ENCODE measurements at places on chromosomes 4 and X.

GRCh38 chr4:168593399-168593798 lies 96.5 kb downstream of the PALLD start:
- DNase-seq = no peak

- DNase-seq = no peak
Measured at GRCh38 chrX:41258226-41258625, 75.7 kb upstream of the DDX3X start.

- DNase-seq = peak; percentile 57
Measured at GRCh38 chr4:40192114-40193015, 4.5 kb upstream of the RHOH start.

DNA sequence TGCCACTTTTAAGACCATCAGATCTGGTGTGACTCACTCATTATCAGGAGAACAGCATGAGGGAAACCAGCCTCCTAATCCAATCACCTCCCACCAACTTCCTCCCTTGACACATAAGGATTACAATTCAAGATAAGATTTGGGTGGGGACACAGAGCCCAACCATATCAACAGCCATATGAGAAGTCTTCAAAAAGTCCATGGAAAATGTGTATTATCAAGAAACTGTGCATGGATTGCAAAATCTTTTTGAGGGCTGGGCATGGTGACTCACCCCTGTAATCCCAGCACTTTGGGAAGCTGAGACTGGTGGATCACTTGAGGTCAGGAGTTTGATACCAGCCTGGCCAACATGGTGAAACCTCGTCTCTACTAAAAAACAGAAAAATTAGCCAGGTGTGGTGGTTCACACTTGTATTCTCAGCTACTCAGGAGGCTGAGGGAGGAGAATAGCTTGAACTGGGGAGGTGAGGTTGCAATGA lies 17.8 kb upstream of the RPL39 start:
- no peak for DNase-seq

DNA sequence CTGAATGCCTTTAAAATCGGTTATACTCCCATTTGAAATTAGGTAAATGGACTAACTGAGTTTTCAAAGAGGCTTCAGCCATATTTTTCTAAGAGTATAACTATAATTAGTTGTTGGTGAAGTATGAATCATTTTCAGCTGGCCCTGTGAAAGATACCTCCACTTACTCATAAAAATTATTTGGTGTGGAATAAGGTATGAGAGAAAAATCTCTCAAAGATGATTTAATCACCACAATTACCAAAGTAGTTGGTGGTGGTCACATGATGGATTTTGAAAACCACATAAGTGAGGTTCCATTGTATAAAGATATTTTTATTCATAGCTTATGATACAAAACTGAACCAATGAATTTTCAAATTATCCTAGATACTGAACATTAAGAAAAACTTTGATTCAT lies 9.0 kb upstream of the KLHL2 start:
- DNase-seq = no peak

DNA sequence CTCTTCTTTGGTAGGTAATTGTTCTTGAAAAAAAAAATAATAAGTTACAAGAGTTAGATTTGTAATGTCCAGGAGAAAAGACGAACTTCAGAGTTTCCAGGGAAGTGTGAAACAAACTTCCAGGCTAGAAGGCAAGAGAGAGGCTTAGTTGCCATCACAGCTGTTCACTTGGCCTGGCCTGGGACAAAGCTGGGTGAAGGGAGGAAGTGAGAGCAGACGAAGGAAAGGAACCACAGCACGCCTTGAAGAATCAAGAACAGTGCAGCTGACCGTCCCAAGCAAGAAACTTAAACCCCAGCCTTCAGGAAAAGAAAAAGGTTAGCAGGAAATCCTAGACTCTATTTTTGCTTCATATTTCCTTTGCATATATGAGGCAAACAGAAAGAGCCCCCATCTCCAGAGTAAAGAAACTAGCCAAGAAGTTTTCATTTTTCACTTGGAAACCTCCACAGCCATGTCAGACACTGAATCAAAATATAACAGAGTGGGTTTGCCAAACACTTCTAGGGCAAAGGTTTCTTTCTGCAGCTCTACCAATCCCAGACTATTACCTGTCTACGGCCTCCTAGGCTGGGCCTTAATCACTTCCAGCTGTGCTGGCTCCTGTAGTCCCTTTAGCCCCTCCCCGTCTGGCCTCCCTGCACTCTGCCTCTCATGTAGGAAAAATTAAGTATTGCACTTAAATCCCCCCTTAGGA lies 209.6 kb downstream of the SPATA18 start:
- DNase-seq = no peak

- no peak for DNase-seq
Measured at GRCh38 chrX:147733369-147733768, 178.3 kb upstream of the FMR1 start.

GRCh38 chrX:38726612-38727011 lies 74.6 kb upstream of the MID1IP1 start:
- DNase-seq = no peak

GRCh38 chrX:127571834-127572233 lies 480.4 kb downstream of the ACTRT1 start:
- no peak for DNase-seq

GRCh38 chr4:126124818-126125217 lies 810.1 kb downstream of the FAT4 start:
- no peak for DNase-seq

GRCh38 chrX:40912166-40912565 lies 173.1 kb upstream of the USP9X start:
- DNase-seq = no peak

GRCh38 chrX:53486285-53486684 lies 52.1 kb upstream of the HSD17B10 start:
- no peak for DNase-seq
